ENCODE measurements at places on chromosomes 4 and X.

GRCh38 chr4:179292468-179292867, 1850.2 kb upstream of the AGA start:
- no peak for DNase-seq

DNA sequence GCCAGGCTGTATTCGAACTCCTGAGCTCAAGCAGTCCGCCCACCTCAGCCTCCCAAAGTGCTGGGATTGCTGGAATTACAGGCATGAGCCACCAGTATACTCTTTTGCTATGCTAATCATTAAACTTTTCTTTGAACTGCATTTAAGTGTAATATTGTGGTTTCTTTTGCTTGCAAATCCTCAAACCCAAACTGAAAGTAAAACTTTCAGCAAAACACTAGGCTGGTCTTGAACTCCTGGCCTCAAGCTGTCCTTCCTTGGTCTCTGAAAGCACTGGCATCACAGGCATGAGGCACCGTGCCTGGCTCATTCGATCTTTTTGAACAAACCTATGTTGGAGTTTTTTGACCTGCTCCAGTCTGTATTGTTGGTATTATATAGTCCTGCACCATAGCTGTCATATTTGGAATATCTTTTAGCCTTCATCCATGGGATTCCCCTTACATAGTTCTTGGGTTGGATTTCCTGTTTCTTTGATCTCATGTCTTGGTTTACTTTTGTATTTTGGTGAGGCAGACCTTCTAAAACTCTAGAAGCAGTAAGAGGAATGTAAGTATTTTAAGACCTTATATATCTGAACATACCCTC, 34.1 kb downstream of the MOB1B start:
- no peak for DNase-seq

- no peak for DNase-seq
These were observed 175.8 kb downstream of the RASL11B start for GRCh38 chr4:53037892-53038291.

DNA sequence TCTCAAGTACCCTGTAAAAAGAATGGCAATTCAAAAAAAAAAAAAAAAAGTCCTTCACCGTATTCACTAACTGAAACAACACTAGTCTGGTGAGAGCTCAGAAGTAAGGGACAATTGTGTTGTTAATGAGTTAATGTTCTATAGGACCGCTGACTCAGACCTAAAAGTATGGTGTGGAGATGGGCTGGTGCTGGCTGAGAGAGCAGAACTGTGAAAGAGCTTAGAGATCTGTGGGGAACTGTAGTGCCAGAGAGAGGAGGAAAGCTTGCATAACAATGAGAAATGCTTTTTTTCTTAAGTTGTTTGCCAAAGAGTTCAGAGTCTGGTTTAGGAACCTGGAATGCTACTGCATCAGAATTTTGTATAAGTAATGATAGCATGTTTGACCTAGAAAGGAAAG, 65.1 kb downstream of the LHFPL1 start:
- no peak for DNase-seq

- peak; percentile 77 for DNase-seq
These were observed 18.7 kb upstream of the CXCL13 start for GRCh38 chr4:77586951-77587383.

GRCh38 chr4:131091896-131092295, 1995.9 kb downstream of the C4orf33 start:
- DNase-seq = no peak

DNA sequence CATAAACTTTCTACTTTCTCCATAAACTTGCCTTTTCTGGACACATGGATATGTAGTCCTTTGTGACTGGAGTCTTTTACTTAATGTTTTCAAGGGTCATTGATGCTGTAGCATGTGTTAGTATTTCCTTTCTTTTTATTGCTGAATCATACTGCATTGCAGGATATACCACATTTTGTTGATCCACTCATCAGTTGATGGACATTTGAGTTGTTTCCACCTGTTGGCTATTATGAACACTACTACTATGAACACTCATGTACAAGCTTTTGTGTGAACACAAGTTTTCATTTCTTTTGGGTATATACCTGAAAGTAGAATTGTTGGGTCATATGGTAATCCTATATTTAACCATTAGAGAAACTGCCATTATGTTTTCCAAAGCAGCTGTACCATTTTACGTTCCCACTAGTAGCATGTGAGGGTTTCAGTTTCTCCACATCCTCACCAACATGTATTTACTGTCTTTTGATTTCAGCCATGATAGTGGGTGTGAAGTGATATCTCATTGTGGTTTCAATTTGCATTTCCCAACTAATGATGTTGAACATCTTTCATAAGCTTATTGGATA, 26.3 kb upstream of the GPM6B start:
- DNase-seq = no peak

GRCh38 chr4:100838286-100838685, 320.5 kb upstream of the EMCN start:
- DNase-seq = no peak

DNA sequence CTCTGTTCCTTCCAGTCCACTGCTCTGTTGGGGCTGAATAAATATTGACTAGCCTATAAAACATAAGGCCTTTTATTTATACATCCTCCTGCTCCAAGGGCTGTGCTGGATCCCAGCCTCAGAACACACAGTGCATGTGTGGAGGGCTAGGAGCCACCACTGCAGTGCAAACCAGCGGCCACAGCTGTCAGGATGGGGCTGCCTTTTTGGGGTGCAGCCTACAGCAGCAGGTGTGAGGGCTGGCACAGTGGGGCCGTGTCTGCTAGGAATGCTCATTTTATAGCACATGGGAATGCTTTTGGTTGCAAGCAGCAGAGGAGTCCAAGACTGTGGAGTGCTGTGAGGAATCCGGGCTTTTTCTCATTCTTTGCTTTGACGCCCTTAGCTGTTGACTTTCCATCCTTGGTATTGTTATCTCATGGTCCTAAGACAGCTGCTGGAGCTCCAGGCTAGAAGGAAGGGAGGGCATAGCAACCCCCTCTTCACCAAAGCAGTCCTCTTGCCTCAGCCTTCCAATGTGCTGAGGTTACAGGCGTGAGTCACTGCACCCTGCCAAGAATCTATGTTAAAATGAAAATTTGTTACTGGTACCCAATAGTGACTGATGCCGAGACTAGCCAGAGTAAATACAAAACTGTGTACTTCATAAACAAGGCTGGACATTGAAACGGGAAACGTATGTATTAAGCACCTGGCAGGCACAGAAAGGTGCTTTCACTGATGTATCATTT, 334.3 kb upstream of the GATB start:
- no peak for DNase-seq

GRCh38 chr4:16239086-16239485, 12.8 kb upstream of the TAPT1 start:
- DNase-seq = no peak

- no peak for DNase-seq
These were observed 151.3 kb downstream of the USP46 start for GRCh38 chr4:52507774-52508173.

DNA sequence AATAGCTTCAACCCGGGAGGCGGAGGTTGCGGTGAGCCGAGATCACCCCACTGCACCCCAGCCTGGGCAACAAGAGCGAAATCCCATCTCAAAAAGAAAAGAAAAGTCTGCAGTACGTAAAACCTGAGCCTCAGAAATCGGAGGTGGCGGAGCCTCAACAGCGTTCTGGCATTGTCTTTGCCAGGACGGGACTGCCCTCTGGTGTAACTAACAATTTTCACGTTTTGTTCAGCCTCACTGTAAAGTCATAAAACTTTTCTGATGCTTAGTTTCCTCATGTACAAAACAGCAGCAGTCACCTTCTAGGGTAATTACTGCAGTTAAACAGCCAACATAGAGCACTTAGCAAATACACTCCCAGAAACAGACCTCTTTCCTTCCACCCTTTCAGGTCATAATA, 121.7 kb downstream of the RBM47 start:
- DNase-seq = no peak

- DNase-seq = no peak
These were observed 156.9 kb downstream of the AFAP1 start for GRCh38 chr4:7782783-7783182.

- no peak for DNase-seq
These were observed 89.3 kb downstream of the SH2D1A start for GRCh38 chrX:124435616-124436015.

GRCh38 chr4:146121757-146122156, 53.8 kb upstream of the LSM6 start:
- DNase-seq = no peak

GRCh38 chr4:86496094-86497080, 97.7 kb upstream of the PTPN13 start:
- DNase-seq = peak; percentile 12

- no peak for DNase-seq
These were observed 17.3 kb upstream of the CCDC149 start for GRCh38 chr4:24930151-24930550.

DNA sequence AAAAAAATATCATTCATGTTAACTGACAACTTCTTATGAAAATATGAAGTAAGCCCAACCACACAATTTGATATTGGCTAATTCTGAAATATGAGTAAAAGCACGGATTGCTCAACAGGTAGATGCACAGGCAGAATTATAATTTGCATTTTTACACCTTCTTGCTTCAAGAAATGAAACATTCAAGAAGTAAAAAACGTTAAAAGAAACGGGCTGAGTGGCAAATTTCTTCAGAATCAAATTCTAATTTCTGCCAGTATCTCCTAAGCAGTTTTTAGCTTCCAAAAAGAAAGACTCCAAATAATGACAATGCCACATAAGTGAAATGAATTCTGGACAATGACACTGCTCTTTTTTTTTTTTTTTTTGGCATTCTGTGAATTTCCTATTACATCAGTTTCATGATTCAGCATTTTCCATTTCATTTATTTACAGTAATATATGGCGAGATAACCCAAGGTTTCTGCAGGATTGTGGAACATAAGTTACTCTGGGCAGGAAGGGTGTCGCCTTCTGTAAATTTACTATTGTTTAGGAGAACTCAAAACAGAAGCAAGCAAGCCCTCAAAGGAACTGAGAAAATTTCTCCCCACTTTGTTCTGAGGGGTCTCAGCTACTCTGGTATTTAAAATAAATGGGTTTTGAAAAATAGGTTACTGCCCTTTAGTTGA, 1.4 kb downstream of the SEL1L3 start:
- DNase-seq = no peak
